Stimulated activated CD4-positive, alpha-beta T cell treated with anti-CD3 and anti-CD28 coated beads, Interleukin-1b, Interleukin-23, amount 100 ng/mL, for 48 hours (primary cell): ENCODE measurements at places on chromosomes 2 and 18.

- no peak for DNase-seq
Observed at GRCh38 chr2:55150834-55151233, 81.3 kb downstream of the CLHC1 start.

- DNase-seq = no peak
Observed at GRCh38 chr2:22855761-22856184, 529.2 kb upstream of the KLHL29 start.

DNA sequence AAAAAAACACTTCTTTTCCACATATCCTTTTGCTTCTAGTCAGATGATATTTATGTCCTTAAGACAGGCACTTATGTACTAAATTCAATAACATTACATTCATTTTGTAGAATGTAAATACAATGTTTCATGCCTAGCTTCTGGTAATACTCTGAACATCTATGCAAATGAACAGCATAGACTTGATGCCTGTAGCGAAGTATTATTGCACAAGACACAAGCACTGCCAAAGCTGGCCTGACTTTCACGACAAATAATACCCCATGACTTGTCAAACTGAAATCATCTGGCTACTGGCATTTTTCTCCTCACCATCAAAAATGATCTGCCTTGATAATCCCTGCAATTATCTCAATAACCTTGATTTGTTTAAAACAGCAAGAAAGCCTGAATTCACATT, 101.3 kb downstream of the L3MBTL4 start:
- DNase-seq = no peak

DNA sequence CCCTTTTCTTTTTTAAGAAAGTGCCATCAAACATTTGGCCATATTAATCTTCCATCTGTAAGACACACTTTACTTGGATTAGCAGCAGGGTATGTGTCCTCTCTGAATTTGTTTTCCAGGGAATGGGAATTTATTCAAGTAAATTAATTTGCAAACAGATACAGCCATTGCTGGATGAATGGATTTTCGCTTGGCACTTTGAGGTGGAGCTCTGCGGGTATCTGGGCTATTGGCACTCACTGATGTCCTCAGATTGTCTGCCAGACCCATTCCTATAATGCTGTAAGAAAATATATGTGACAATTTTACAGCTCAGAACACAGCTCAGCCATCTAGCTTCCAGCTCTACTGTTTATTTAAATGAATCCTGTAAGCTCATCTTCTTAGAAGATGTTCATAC, 201.2 kb upstream of the CDH20 start:
- DNase-seq = no peak

DNA sequence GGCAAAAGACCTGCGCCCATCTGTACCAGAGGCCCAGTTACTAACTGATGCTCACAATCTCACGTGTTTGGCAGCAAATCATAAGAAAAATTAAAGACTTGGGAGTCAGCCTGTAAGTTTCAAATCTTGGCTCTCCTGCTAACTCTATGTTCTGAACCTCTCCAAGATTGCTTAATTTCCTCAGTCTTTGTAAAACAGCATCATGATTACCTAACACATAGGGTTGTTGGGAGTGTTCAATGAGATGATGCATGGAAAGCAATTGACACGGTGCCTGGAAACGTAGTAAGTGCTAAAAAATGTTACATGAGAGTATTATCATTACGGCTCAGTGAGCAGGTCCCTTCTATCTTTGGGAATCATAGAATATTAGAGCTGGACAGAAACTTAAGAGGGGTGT, 497.6 kb upstream of the TCF4 start:
- DNase-seq = no peak

- no peak for DNase-seq
Observed at GRCh38 chr18:23227726-23228070, 92.4 kb downstream of the CABLES1 start.

GRCh38 chr18:61133783-61134182, 199.4 kb upstream of the CDH20 start:
- DNase-seq = no peak

DNA sequence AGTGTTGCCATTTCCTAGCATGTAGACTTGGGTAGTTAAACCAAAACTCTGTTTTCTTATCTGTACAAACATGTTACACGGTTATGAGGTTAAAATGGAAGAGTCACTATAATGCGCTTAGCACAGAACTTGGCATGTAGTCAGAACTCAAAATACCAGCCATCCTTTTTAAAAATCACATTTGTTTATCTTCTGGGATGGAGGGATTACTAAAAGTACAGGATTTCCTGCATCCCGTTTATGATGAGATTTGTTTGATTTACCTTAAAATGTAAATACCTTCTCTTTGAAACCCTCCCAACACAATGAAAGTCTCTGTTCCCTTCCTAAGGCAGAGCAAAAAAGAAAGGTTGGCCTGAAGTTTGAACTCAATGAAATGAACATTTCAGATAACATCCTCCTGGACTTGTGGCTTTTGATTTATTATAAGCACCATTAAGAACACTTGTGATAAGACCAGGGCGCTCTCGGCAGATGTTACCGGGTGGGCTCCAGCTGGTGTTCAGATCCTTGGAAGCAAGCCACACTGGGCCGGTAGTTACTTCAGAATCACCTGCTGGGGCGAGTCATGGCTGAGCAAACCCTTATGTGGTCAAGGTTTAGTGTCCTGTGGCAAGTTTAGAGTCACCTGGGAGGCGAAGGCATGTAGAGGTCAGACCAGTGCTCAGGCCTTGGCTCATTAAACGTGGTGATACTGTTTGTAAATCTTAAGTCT, 105.7 kb downstream of the MGAT5 start:
- no peak for DNase-seq

GRCh38 chr2:181143790-181144300, 163.4 kb downstream of the UBE2E3 start:
- no peak for DNase-seq

DNA sequence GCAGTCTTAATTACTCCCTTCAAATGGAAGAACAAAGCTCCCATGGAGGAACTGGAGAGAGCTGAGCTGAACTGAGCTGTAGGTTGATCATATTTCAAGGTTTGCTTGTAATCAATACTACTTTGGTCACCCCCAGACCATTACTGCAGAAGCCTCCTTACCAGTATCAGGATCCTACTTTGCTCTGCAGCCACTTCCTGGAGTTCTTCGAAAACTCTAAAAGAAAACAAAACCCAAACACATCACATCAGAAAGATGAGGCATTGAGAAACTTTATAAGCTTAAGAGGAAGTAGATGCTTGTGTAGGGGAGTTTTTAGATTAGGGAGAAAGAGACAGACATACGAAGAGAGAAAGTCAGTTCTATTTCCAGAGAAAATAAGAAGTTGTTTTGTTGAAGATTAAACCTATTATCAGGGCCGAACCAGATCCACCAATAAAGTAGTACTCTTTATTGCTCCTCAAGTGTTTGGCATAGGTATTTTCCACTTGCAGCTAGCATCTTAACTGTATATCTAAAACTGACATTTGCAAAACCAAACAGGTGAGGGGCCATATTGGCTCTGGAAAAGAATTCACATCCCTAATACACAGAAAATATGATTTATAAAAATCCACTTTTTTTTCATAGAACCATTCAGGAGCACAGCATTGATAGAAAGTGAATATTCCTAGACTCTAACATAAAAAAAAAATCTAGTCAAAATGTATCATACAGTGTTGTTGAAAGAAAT, 166.9 kb upstream of the KLF7 start:
- DNase-seq = no peak

GRCh38 chr2:126413079-126413478, 242.9 kb upstream of the GYPC start:
- no peak for DNase-seq

DNA sequence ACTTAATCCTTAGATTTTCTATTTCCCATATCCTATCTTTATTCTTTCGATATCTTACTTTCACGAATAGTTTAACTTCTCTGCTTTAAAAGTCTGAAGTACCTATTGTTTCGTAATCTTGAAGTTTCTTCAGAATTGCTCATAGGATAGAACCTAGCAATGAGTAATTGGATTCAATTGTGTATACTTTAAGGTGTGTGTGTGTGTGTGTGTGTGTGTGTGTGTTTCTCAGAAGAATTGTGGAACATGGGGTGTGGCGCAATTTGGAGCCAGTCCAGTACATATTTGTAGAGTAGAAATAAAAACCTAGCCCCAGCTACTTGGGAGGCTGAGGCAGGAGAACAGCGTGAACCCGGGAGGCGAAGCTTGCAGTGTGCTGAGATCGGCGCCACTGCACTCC, 897.6 kb downstream of the BCL11A start:
- DNase-seq = no peak

DNA sequence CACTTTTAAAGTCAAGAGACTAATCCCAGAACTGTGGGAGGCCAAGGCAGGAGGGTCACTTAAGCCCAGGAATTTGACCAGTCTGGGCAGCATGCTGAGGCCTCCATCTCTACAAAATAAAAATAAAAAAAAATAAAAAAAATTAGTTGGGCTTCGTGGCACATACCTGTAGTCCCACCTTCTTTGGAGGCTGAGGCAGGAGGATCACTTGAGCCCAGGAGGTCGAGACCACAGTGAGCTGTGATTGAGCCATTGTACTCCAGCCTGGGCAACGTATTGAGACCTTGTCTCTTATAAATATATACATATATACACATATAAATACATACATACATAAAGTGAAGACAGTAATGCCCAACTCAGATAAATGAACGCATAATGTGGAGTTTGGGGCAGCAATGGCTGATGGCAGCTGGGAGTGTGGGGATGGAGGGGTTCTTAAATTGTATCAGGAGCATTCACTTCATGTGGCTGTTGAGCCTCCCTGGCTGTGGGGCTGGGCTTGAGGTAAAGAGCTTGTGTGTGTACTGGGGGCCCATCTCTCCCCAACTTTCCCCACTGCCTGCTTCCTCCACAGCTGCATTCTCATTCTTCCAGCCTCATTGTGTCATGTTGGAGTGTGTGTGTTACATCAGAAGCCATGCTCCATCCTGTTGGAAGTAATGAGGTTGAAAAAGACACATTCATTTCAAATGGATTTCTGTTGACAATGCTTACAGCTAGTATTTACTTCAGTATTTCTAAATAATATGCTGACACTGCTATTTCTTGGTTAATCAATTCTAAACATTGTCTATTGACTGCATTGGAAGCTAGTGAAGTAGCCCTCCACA, 96.5 kb upstream of the HS6ST1 start:
- no peak for DNase-seq

GRCh38 chr2:173288561-173288960, 66.1 kb upstream of the CDCA7 start:
- peak; percentile 48 for DNase-seq

- DNase-seq = no peak
Observed at GRCh38 chr2:174340400-174341292, 5.9 kb downstream of the SP9 start.

- DNase-seq = no peak
Observed at GRCh38 chr2:3453190-3453999, 65.9 kb downstream of the ADI1 start.

GRCh38 chr2:64844087-64844486, 145.1 kb upstream of the SLC1A4 start:
- DNase-seq = no peak
